ENCODE measurements at places on chromosomes 11 and 22. TPM values are rescaled to one million over a fixed set of nuclear protein-coding genes. Genes with fewer than 3 reads are reported as not detected.

Gene OR2AG2
- total RNA-seq = not detected

Gene APOA5
- not detected for total RNA-seq

Gene PLEKHB1
- total RNA-seq = 5.6 TPM

Gene MMP1
- total RNA-seq = 14.8 TPM

Gene OR4A16
- total RNA-seq = not detected

Gene EFCAB6
- total RNA-seq = 2.8 TPM

Gene TTC36
- not detected for total RNA-seq

All from cardiac ventricle fibroblast (primary cell).